CD4-positive, alpha-beta T cell treated with Interleukin-12 subunit alpha and Interleukin-12 subunit beta, for 1 hour (primary cell): ENCODE measurements at places on chromosomes 5 and 9.

GRCh38 chr5:88660264-88660946 lies 222.6 kb downstream of the MEF2C start:
- DNase-seq: no peak

GRCh38 chr5:73438645-73439470 lies 9.7 kb downstream of the FOXD1 start:
- no peak for DNase-seq

- DNase-seq: no peak
Observed at GRCh38 chr9:128114326-128115186, 13.0 kb downstream of the PTGES2 start.

DNA sequence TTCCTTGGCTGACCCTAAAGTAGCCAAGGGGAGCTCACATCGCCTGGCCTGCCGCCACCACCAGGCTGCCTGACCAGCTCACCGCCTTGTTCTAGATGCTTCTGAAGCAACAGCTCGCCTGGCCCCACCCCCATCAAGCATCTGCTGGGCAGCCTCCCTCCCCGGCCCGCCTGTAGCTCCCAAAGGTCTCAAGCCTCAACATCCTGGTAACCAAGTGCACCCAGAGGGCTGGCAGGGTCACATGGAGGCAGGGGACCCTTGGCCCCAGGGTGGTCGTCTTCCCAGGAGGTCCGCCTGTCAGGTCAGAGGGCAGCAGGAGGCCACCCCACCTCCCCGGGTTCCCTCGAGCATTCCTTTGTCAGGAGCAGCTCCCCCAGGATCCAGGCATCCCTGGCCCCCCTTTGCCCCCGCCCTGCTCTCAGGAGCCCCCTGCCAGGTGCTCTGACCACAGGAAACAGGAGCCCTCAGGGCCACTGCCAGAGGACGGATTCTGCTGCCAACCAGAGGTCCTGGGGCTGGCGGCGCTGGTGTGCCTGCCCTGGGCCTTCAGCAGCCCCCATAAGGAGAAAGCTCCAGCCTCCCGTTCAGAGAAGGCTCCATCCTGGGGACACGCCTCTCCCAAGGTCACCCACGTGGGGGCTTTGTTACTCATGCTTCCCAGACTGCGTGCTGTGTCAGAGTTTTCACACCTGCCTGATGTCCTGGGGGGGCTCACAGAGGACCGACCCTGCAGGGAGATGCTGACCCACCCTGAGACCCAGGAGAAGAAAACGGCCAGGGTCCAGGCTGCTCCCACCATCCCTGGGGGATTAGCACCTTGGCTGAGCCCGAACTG lies 3.5 kb upstream of the LRRC14B start:
- no peak for DNase-seq

GRCh38 chr9:92668746-92669526 lies 995 bp downstream of the IPPK start:
- DNase-seq: peak; percentile 33

DNA sequence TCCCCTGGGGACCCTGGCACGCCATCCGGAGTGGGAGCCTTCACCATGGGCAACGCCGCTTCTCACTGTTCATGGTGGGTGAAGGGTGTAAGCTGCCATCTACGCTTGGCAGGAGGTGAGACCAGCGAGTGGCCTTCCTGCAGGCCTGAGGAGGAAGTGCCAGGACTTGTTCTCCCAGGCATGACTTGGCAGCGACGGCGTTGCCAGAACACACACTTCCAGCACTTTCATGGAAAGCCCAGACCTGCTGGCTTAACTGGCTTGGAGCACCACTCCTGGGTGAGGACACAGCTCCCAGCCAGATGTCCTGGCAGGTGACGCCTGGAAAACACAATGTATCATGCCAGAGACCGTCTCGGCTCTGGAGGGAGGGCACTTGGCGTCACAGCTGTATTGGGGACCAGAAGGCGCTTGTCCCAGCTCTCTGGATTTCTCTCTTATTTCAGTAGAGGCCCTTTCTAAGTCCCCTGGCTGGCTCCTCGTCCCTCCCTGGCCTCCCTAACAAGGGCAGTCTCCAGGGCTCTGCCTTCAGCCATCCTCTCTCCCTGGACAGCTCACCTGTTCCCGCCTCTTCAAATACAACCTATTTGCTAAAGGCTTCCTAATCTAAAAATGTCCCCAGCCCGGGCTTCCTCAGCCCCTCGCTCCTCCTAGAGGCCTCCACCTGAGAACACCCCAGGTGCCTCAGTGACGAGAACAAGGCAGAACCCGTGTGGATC lies 188.3 kb downstream of the OLFM1 start:
- DNase-seq: no peak

DNA sequence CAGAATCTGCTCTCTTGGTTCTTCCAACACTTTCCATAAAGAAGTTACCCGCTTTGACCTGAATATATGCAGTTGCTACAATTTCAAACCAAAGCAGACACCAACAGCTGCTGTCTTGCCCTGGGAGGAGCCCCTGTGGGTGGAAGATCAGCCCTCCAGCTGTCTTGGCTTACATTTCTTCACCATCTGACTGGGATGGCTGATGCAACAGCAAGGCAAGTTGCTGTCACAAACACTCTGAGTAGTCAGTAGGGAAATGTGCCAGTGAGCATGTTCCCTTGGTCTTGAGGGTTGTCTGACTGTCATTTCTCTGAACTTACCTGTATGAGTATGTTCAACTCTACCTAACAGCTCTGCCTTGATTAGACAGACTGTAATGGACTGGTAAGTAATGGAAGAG lies 152.9 kb downstream of the SGCD start:
- DNase-seq: no peak

GRCh38 chr9:97772145-97772544 lies 75.0 kb upstream of the XPA start:
- no peak for DNase-seq

DNA sequence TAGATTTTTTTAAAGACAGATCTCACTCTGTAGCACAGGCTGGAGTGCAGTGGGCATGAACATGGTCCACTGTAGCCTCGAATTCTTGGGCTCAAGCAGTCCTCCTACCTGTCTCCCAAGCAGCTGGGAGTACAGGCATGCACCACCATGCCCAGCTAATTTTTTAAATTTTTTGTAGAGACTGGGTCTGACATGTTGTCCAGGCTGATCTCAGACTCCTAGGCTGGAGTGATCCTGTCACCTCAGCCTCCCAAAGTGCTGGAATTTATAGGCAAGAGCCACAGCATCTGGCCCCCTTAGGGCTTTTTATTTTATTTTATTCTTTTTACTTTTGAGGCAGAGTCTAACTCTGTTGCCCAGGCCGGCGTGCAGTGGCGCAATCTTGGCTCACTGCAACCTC lies 56.4 kb downstream of the NSD1 start:
- no peak for DNase-seq

GRCh38 chr9:90044263-90044662 lies 439.5 kb downstream of the GADD45G start:
- no peak for DNase-seq

DNA sequence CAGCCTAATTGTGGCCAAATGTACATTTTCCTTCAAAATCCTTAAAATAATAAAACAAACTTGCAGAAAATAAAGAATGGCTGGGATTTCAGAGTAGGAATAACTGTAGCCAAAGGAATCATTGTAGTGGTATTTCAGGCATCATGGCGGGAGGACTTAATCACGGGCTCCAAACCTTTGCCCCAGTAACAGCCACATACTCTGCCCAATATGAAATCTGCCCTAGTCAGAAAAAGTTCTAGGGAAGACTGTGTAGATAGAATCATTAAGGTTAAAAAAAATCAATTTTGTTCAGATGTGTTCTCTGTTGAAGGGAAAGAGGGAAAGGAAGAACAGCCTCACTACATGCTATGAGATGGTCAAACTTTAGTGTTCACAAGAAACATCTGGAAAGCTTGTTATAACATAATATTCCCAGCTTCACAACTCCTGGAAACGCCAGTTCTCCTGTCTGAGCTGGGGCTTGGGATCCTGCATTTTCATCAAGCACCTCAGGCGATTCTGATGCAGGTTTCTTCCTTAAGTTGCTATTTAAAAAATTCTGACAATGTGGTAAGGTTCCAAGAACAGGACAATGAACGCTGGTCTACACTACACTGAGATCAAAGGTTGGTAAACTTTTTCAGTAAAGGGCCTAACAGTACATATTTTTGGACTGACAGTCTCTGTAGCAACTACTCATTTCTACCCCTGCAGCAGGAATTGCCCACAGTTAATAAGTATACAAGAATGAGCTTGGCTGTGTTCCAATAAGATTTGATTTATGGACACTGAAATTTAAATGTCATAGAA lies 87.9 kb downstream of the CEMIP2 start:
- no peak for DNase-seq

DNA sequence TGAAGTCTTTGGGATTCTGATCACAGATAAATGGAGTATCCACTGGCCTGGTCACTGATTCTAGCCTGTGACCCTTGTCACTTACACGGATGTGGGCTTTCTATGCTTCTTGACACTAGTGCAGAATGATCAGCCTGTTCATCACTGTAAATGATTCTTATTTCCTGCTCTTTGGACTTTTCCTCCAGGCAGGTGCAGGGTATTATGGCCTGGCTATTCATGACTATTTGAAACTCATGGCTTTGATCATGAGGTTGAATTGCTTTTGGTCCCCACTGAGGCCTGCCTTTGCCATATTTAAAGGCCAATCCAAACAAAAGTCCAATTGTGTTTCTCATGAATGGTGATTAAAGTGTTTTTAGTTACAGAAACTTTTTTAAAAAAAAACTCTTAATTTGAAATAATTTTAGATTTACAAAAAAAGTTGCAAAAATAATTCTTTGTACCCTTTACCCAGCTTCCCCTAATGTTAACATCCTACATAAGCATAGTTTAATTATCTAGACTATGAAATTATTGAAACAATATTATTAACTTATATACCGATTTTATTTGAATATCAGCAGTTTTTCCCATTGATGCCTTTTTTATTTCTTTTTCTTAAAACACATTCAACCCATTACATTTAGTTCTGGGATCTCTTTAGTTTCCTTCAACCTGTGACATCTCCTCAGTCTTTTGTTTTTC lies 68.1 kb downstream of the GALNT10 start:
- DNase-seq: no peak

DNA sequence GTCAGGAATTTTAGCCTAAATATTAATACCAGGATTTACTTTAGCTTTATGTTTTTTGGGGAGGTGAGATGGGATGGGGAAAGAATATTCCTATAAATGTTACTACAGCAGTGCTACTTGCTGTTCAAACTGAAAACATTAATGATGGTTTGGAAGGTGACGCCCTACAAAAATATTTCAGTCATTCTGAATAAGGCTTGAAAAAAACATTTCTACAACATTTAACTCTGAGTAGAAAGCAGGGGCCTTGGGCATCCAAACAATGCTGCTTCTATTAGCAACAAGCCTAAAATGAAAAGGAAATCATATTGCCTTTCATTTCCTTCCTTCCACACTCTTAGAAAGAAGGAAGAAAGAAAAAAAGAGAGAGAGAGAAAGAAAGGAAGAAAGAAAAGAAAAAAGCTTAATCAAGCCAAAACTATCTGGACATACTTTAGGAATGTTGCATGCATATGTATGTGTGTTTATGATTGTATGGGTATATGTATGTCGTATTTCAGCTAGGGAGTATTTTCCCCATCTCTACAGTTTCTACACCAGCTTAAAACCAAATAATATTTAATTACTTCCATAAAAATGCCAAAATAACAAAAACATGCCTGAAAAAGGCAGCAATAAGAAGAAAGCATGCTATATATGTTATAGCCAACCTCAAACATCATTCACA lies 16.3 kb upstream of the DAB2 start:
- no peak for DNase-seq

DNA sequence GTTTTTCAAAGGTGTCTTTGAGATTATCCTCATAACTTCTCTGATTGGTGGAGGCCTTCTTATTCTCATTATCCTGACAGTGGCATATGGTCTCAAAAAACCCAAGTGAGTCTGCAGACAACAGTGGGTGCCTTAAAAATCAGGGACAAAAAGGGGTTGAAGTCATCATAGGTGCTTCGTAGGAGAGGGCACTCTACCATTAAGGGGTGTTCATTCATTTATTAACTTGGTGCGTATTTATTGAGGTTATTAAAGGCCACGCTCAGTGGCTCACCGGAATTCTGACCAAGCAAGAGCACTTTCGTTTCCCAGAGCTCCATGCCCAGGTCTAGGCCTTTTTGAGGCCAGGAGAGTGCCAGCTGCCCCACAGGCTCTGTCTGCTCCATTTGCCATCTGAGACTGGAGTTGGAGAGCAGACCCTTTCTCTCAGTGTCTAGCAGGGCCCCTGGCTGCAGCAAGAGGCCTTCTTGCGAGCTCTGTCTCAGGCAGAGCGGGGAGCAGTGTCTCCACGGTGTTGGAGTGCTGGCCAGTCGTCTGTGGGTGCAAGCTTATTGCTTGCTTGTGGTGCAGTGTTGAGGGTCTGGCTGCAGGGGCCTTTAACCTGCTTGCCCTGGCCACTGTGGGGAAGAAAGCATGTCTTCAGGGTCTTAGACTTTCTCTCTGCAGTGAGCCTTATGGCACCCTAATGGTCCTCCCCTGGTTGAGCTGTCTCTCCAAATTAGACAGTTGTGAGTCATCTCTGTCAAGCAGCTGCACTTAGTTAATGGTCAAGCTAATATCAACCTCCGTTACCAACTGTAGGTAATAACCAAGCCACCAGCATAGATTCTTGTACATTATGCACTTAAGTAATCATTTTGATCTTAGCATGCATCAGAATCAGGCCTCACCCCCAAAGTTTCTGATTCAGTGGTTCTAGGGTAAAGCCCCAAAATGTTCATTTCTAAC lies 62.6 kb downstream of the IL31RA start:
- no peak for DNase-seq
